ENCODE measurements at places on chromosomes 7 and 10.

GRCh38 chr7:113301983-113302382 lies 183.6 kb upstream of the SMIM30 start:
- no peak for DNase-seq

DNA sequence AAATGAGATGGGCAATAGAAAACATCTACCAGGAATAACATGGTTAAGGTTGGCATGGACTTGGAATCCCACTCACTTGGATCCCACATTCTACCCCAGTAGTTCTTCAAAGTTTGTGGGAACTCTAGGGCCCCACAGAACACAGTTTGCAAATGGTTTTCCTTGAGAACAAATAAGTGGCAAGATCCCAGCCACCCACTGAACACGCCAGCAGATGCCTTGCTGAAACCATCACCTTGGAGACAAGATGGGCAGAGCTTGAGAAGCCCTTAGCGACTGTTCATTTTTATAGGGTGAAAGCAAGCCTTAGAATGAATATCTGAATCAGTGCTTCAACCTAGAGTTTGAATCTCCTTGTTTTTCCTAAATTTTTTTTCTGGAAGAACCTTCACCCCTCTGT lies 349.1 kb downstream of the RPS24 start:
- DNase-seq, result no peak

DNA sequence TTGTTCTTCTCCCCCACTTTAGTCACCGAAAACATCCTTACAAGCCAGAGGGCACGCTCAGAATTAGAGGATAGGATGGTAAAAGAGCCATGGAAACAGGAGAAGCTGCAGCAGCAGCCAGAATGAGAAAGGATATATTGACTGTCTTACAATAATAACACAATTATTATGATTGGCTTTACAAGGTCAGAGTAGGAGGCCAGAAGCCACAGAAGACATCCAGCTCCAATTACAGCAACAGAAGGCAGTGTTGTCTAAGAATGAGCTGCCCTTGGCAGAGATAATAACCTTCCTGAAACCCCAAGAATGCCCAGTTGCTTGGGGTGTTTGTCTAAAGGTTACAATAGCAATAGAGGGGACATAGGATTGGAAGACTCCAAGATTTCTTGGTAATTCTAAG lies 168.8 kb downstream of the C1GALT1 start:
- DNase-seq, result no peak

GRCh38 chr7:19663816-19664462 lies 44.9 kb downstream of the POLR1F start:
- DNase-seq, result no peak

GRCh38 chr10:30059209-30060107 lies at the start of gene JCAD:
JCAD (minus strand) TSS chr10:30059586; CDS start chr10:30047812, 11,774 bp downstream.
- no peak for DNase-seq

- DNase-seq, result no peak
Observed at GRCh38 chr10:71229726-71230655, 17.6 kb downstream of the UNC5B start.

DNA sequence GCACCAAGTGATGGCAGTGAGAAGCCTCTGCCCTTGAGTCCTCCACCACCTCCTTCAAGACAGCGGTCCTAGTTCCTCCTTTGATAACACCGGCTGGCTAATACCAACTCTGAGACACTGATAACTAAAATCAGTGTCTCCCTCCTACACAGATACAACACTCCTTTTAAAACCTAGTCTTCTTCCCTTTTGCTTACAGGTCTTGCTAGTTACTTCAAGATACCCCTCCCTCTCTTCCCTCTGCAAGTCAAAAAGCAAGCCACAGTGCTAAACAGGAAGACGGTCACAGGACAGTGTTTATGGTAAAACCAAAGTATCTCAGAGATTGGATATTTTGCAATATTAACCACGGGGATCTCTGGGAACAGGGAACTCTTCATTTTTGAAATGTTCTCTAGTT lies 4.6 kb downstream of the AKR1B1 start:
- no peak for DNase-seq

GRCh38 chr10:48579251-48579960 lies 25.5 kb downstream of the ARHGAP22 start:
- peak; percentile 20 for DNase-seq

DNA sequence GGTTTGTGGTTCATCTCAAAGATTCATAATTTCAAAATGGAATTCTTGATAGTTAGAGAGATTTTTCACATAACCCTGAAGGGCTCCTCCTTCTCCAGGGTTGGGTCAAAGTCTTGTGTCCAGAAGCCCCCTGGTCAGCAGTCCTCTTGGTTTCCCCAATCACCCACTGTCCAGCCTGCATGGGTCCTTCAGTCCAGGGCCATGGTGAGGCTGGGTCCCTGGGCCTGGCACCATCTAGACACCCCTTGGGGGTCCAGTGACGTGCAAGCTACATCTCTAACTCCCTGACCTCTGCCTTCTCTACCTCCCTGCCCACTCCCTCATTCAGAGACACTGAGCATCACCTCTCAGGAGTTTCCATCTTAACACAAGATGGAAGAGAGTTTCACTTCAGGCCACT lies 26.1 kb downstream of the ANXA8 start:
- DNase-seq, result no peak
